H1 (cell line): ENCODE measurements at places on chromosomes 12 and 14. TPM values are rescaled to one million over a fixed set of nuclear protein-coding genes. Genes with fewer than 3 reads are reported as not detected.

The SIX1 gene
- 0.46 and 0.69 TPM in 2 replicates for total RNA-seq

The DEPDC4 gene
- 3.8 and 4.8 TPM in 2 replicates for total RNA-seq

DNA sequence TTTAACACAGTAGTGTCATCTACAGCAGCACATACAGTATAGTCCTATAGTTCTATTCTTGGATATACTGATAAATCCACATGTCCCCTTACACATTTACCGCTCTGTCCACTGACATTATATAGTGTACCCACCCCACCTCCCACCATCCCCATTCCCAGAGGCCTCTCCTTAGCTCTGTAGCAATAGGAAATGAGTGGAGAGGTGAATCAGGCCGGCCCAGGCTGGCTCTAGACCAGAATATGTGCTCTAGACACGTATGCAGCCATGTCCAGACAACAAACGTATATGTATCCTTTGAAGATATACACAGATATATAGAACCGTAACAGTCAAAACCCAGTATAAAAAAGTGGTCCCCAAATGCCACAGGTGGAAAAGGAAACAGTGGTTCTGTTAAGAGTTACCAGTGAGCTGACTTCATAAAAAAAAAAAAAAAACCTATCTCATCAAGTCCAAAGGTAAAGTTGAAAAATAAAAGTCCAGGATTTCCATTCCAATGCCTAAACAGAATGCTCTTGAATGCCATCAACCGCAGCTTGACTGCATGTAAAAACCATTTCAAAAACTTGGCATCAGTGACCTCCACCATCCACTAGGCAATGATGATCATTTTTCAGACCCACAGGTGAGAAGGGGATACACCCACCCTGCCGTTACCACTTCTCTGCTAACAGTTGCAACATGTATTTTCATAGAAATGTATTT is 16.7 kb downstream of the EGLN3 start:
- no peak overlapping the region for H3K27ac ChIP-seq
- no peak for DNase-seq
- H3K27me3 ChIP-seq, result no peaks in the 10 kb centered on the region
- no peaks in the 10 kb centered on the region; the same call in 1 of the 2 replicates for H3K36me3 ChIP-seq
- peaks cover 35% of the 10 kb centered on the region for H3K4me1 ChIP-seq

GRCh38 chr12:70854138-70854537 is 66.4 kb downstream of the PTPRR start:
- H3K4me1 ChIP-seq, result peaks cover 4% of the 10 kb centered on the region; the same call in 1 of the 2 replicates
- H3K36me3 ChIP-seq, result no peaks in the 10 kb centered on the region
- H3K27me3 ChIP-seq, result peaks cover 3% of the 10 kb centered on the region
- DNase-seq, result no peak
- H3K4me3 ChIP-seq, result no peak overlapping the region

- H3K27me3 ChIP-seq, result no peaks in the 10 kb centered on the region
- H3K27ac ChIP-seq, result no peak overlapping the region
- no peak overlapping the region for H3K4me3 ChIP-seq
- no peaks in the 10 kb centered on the region; the same call in 1 of the 2 replicates for H3K4me1 ChIP-seq
Measured at GRCh38 chr14:55309154-55309553, 37.9 kb downstream of the FBXO34 start.

- peaks cover 12% of the 10 kb centered on the region for H3K4me1 ChIP-seq
- no peak overlapping the region for H3K27ac ChIP-seq
- no peaks in the 10 kb centered on the region for H3K36me3 ChIP-seq
Measured at GRCh38 chr14:73762375-73762822, 48.2 kb upstream of the PNMA1 start.

DNA sequence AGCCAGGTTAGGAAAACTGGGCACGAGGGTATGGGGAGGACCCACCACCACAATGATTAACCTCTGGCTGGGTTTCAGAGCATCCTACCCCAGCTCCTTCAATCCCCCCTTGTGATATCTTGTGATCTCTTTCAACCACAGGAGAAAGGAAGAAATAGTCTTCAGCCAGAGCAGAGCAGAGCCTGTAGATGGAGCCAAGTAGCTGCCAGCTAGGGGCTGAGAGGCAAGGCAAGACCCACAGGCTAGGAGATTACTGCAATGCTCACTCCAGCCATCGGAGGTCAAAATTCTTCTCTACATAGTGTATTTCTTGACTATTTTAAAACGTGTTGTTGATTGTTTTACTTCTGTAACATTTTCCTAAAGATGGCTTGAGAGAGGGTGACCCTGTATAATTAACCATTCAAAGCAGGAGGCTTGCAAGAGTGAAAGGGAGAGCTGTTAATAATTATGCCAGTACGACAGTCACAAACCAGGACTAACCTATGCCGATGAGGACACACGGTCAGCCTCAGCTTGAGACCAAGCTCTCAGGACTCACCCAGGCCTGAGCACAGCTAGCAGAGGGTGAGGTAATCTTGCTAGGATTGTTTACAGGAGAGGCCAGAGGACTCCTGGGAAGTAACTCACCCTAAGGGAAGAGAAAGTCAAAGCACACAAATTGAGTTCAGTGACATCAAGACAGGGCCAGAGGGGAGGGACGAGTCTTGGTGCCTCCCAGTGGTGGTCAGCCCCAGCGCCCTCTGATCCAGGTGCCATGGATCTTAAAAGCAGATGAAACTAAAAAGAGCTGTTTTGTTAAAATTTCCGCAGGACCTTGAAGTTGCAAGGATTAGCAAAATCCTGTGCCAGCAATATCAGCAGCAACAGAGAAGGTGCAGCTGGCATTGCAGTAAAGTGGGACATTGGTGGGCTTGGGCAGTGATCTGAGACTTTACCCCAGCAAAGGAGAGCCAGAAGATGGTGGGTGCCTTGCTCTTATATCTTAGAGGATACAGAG is 29.8 kb upstream of the CDKN3 start:
- H3K4me1 ChIP-seq, result peaks cover 19% of the 10 kb centered on the region; the same call in 1 of the 2 replicates
- no peak overlapping the region for H3K27ac ChIP-seq
- H3K27me3 ChIP-seq, result no peaks in the 10 kb centered on the region; the same call in 1 of the 2 replicates
- DNase-seq, result peak; percentile 51
- H3K4me3 ChIP-seq, result no peak overlapping the region

DNA sequence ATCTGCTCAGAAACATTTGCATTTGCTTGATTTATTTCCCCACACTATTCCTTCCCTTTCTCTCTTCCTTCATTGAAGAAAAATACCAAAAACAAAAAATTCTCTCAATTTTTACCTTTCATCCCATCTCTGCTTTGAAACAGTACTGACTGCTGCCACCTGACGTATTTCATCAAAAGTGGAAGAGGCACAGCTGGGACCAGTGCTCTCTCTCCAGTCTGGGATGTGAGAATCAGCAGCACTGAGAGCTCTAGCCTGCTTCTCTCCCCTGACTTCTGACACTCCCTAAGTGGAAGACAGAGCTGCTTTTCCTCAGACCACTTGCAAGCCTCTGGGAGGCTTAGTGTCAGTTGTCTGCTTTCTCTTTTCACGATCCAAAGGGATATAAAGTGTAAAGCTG is 36.9 kb downstream of the TTLL5 start:
- no peak for DNase-seq
- H3K27me3 ChIP-seq, result no peaks in the 10 kb centered on the region
- H3K4me1 ChIP-seq, result no peaks in the 10 kb centered on the region
- H3K4me3 ChIP-seq, result no peak overlapping the region
- no peaks in the 10 kb centered on the region for H3K36me3 ChIP-seq

DNA sequence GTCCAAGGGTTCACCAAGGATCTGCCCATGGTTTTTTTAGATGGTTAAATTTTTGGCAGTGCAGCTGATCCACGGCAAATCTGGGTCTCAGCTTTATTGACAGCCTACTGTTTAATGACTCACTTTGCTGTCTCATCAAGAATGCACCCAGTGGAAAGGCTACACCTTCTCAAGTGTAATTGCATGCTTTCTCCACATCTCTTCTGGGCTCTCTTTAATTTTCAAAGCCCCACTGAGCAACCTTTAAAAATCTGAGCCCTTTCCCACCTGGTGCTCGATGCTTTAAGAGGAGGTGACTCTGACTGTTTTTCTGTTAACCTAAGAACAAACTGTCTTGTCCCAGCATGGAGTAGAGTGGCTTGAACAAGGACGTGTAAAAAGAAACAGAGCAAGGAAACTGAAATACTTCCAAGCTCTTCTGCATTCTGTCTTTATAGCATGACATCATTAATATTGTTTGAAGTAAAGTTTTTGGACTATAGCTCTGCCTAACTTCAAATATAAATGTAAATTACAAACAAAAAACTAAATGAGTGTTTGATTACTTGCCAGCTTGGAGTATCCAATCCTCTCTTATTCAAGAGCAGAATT is 214.2 kb upstream of the KRR1 start:
- H3K4me1 ChIP-seq, result peaks cover 15% of the 10 kb centered on the region; the same call in 1 of the 2 replicates
- DNase-seq, result no peak
- H3K36me3 ChIP-seq, result no peaks in the 10 kb centered on the region
- H3K27me3 ChIP-seq, result no peaks in the 10 kb centered on the region

- no peaks in the 10 kb centered on the region for H3K4me1 ChIP-seq
- H3K27ac ChIP-seq, result no peak overlapping the region
- DNase-seq, result no peak
- H3K36me3 ChIP-seq, result no peaks in the 10 kb centered on the region
Measured at GRCh38 chr14:88007608-88008007, 2.7 kb downstream of the GPR65 start.

DNA sequence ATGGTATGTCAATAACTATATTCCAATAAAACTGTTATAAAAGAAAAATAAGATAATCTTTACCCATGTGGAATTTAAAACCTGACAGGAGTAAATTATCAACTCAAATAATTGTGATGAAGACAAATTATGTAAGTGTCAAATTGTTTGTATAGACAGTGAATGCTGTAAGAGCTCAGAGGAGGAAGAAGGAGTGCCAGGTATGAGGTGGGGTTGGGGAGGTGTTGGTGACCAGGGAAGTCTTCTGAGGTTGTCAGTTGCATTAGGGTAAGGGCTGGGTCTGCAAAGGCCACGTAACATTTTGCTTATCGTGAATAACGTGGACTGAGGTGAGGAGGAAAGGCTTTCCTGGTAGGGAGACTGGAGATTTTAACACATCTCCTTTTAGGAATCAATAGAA is 2.5 kb upstream of the MAX start:
- H3K27ac ChIP-seq, result no peak overlapping the region
- no peak overlapping the region for H3K4me3 ChIP-seq
- no peaks in the 10 kb centered on the region; the same call in 1 of the 2 replicates for H3K27me3 ChIP-seq
- no peaks in the 10 kb centered on the region for H3K4me1 ChIP-seq
- no peak for DNase-seq

DNA sequence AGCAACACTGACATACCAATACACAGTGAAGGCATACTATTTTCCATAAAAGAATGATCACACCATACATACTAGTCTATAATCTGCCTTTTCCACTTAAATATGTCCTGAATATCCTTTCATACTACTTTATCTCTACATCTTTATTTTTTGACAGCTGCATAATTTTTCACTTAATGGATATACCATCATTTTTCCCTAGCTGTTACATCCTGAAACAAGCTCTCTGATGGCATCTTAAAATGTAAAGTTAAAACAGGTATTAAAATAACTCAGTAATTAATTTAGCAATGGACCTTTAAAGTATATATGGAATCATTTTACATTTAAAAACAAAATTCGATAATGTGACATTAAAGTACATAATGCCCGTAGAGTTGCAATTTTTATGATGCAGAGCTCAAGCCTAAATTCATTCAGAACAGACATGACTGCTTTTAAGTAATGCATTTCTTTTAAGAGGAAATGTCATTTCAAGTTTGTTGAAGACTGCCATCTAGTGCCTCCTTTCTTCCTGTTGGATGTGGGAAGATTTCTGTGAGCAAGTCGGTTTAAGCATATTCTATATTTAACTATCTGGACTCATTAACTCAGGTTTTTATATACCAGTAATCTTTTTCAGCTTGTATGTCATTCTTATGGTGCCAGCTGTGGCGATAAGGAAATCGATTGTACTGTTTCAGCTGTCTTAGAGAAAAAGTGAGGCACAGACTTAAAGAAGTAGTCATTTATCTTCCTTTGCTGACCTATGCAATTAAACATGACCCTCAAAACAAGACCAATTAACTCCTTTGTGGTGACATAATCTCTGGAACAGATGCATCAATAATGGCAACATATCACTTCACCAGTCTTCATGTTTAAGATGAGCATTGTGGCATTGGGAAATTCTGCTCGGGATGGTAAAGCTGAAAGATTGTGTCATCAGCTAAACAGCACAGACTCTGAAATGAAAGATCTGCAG is 20.3 kb downstream of the PRICKLE1 start:
- H3K36me3 ChIP-seq, result no peaks in the 10 kb centered on the region
- no peak for DNase-seq
- H3K27me3 ChIP-seq, result no peaks in the 10 kb centered on the region

- DNase-seq, result no peak
- H3K4me1 ChIP-seq, result no peaks in the 10 kb centered on the region
- H3K27ac ChIP-seq, result no peak overlapping the region
- no peaks in the 10 kb centered on the region for H3K36me3 ChIP-seq
Measured at GRCh38 chr14:85702191-85702590, 172.2 kb downstream of the FLRT2 start.

DNA sequence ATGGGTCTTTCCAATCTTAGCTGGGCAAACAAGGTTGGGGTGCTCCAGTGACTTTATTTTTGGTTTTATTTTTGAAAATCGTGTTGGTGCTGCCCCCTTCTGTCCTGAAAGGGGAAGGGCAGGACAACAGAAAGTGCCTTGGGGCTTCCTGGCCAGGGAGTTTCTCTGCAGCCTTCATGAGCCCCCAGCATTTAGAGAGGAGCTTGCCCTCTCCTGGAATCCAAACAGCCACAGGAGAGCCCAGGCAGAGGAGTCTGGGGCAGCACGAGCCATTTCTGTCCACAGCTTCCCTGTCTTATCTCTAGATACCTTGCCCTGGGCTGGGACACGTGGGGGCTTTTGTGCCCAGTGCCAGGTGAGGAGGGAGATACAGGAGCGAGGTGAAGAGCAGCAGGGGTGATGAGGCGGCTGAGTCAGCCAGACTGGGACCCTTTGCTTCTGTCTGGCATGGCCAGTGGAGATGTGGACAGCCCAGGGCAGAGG is 4.4 kb upstream of the C1RL start:
- no peak overlapping the region for H3K27ac ChIP-seq
- no peaks in the 10 kb centered on the region for H3K4me1 ChIP-seq
- peak; percentile 51 for DNase-seq
- H3K4me3 ChIP-seq, result no peak overlapping the region
- H3K36me3 ChIP-seq, result no peaks in the 10 kb centered on the region
- H3K27me3 ChIP-seq, result no peaks in the 10 kb centered on the region

DNA sequence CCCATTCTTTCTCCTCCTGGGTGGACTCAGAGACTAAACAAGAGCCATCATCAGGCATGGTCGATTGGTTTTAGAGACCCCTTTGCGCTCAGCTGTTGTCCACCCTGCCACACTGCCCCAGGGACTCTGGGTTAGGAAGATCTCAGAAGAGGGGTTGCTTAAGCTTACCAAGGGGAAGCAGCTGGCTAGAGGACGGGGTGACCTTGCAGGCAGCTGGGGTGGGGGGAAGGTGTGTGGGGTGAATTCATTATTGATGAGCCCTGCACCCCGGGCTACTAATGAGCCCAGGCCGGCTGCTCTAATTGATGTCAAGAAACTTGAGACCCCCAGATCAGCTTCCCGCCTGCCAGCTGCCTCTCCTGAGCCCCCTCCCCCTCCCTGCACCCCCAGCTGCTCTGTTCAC is 8.7 kb upstream of the ZNF385A start:
- peaks cover 24% of the 10 kb centered on the region for H3K4me1 ChIP-seq
- peaks cover 4% of the 10 kb centered on the region; the same call in 1 of the 2 replicates for H3K27me3 ChIP-seq
- H3K36me3 ChIP-seq, result no peaks in the 10 kb centered on the region
- no peak overlapping the region for H3K27ac ChIP-seq
